ENCODE measurements at places on chromosomes 3 and 15.

DNA sequence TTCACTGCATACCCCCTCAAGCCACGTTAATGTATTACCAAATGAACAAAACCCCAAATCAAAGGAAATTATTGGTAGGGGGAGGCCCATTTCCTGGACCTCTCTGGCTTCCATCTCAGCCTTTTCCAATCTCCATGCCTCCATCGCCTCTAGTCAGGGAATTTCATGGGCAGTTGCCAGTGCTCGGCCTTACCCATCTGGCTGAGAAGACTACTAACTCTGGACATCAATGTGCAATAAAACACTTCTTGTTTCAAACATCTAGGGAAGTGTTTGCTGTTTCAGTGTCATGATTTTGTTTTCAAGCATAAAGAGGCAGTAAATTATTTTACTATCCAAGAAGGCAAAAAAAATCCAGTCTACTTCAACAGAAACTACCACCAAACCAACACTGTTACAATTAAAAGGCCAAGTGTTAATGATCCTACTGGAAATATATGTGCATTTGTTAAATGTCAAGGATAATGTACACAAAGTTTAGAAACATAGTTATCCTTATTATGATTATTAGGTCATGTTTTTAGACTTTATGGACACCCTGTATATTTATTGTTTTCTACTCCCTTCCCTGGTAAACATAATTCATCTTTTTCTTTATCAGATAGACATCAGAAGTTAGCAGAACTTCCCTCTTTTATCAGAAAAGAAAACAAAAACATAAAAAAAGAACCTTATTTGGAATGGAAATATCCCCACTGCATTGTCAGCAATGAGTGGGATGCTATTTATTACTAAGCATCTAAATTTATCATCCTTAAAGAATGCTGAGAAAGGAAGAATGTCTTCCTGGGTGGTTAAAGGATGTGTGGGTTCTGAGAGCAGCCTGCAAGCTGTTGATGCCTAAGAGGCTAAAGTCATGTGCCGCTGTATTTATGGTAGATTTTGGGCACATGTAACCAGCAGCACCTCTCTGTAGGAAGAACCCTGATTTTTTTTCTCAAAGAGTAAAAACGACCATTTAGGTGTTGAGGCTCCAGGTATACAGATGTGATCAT is 15.2 kb downstream of the LDHAL6B start:
- no peak for ATAC-seq

DNA sequence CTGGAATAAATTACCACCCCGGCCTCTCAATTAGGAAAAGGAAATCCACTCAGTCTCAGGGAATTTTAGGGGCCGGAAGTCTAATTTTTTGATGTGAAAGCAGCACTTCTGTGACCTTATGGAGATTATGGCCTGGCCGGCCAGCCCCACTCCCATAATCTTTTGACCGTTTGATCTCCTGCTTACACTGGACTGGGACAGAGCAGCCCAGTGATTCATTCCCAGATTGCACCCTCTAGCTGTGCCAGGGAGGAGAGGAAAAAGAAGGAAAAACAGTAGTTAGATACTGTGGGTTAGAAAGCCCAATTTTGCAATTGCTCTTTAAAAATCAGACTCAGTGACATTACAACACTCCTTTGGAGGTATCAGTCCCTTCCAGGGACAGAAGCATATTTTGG is 32.4 kb downstream of the GJD2 start:
- no peak for ATAC-seq

DNA sequence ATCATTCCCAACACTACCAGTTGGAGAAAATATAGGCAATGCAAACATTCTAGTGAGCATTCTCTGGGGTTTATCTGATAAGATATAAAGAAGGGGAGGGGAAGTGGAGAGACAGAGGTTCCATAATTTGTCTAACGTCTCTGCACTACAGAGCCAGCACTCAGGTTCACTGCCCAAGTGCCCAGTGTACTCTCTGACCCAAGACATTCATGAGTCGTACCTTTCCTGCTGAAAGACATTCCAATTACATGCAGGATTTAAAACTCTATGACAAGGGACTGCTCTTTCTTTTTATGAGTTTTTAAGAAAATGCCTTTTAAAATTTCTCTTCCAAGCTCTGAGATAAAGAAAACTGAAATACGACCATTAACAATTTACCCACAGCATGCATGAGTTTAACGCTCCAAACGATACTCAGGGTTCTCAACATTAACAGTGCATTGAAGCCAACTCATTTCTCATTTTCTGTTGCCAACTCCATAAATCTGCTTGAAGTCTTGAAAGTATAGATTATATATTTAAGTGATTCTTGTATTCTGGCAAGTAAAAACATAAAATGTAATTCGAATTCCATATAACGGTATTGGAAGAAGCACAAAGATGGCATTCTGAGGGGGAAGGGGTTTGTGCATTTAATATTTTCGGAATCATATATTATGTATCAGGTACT is 193.4 kb downstream of the SUCLG2 start:
- ATAC-seq = no peak

DNA sequence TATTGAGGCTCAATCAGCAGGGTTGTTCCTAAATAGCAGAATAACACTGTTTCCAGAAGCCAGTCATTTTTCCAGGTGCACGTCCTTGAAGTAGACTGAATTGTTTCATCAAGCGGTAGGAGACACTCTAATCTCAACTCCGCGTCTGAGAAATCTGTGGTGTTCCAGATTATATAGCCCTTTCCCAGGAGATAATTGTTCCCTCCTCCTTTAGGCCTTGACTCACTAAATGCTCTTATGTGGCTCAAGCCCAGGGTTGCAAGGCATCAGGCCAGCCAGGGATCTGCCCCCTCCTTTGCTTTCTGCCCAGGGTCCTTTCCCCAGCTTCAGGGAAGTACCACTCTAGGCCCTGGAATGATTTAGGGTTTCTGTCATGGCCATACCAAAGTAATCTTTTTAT is 5.7 kb upstream of the HLTF start:
- ATAC-seq = no peak

DNA sequence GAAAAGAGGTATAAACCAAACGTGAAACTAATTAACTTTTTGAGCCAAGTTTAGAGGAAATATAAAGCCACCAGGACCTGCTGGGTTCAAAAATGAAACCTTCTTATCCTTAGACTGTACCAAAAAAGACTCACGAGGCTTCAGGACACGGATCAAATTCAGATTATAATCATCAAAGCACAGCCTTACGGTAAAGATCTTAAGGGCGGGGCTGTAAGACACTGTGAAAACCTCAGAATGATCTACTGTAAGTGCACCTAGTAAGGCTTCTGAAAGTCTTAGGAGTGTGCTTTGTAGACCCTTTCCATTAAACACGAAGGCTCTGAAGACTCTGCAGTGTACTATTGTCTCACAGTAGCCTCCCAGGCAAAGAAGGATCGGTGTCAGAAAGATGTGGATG is 26.8 kb downstream of the TARS3 start:
- no peak for ATAC-seq

DNA sequence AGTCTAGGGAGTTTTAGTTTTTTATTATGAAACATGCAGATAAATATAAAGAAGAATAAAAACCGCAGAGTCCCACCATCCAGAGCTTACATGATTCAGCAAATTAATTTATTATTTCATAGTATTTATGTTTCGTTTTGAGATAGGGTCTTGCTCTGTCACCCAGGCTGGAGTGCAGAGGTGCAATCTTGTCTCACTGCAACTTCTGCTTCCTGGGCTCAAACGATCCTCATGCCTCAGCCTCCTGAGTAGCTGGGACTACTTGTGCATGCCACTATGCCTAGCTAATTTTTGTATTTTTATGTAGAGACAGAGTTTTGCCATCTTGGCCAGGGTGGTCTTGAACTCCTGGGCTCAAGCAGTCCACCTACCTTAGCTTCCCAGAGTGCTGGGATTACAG is 13.6 kb downstream of the RNF13 start:
- no peak for ATAC-seq

- no peak for ATAC-seq
Observed at GRCh38 chr3:49841126-49841696, 15.2 kb downstream of the TRAIP start.

GRCh38 chr3:152853196-152853595 is 18.3 kb downstream of the P2RY1 start:
- no peak for ATAC-seq

- no peak for ATAC-seq
Observed at GRCh38 chr15:43212951-43213350, 7.9 kb downstream of the EPB42 start.

Measured in stimulated activated memory B cell treated with anti-CD40 and anti-IgM and Interleukin-4, amounts not matched to agents 10 μg/mL and 1 μg/mL and 100 μg/mL, for 72 hours (primary cell).